A549 treated with RU486 at 1 μM for 4 hours (cell line): ENCODE measurements at places on chromosomes 3 and 15. TPM values are rescaled to one million over a fixed set of nuclear protein-coding genes. Genes with fewer than 3 reads are reported as not detected.

Gene TNK2
- 15.4 to 23.5 TPM (median 17.7 TPM) in 5 replicates for total RNA-seq

Gene ERICH6
- total RNA-seq, result 0.05 TPM in 1 of 5 replicates, not detected in the others

Gene GOLGA8B
- total RNA-seq, result 7.7 to 19.4 TPM (median 16.6 TPM) in 5 replicates

Gene PRKAR2A
- 12.1 to 20.0 TPM (median 18.0 TPM) in 5 replicates for total RNA-seq

Gene GP5
- 0.03 TPM in 1 of 5 replicates, not detected in the others for total RNA-seq

Gene SI
- total RNA-seq, result not detected in 5 replicates

Gene SPINK8
- not detected in 5 replicates for total RNA-seq

Gene MED12L
- total RNA-seq, result 0.25 to 0.87 TPM (median 0.50 TPM) in 5 replicates
